CD4-positive, alpha-beta memory T cell (primary cell): ENCODE measurements at places on chromosomes 2 and 18.
A peak's percentile ranks its signal among the peaks of the same experiment; 100 is the strongest.

DNA sequence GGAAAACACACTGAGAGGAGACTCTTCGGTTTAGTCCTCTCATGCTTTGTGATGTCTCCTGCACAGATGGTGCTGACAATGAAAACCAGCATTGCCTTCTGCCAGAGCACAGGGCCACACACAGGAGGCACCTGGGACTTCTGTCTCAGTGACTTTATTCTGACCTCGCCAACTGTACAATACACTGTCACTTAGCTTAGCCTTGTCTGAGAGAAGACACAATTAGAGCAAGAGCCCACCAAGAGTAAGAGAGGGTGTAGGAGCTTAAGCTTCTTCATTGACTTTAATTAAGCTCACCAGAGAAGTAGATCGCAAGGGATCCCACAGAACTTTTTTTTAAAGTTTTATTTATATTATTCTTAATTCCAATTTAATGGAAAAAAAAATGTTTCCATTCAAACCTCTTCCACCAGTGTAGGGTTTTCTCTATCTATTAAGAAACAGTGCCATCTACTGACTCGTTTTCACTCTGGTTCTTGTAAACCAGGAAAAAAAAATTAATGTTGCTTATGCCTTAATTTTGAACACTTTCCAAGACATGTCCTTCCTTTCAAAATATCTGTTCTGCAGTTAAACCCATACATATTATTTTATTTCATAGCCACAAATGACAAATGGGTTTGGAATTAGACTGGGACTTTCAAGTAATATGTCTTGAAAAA, 42.4 kb upstream of the DDX18 start:
- DNase-seq: no peak

GRCh38 chr2:212811921-212812320, 273.3 kb upstream of the ERBB4 start:
- no peak for DNase-seq

GRCh38 chr2:27727257-27727656, 44.3 kb upstream of the MRPL33 start:
- DNase-seq: no peak

- no peak for DNase-seq
Observed at GRCh38 chr2:223797811-223798721, 39.3 kb downstream of the AP1S3 start.

DNA sequence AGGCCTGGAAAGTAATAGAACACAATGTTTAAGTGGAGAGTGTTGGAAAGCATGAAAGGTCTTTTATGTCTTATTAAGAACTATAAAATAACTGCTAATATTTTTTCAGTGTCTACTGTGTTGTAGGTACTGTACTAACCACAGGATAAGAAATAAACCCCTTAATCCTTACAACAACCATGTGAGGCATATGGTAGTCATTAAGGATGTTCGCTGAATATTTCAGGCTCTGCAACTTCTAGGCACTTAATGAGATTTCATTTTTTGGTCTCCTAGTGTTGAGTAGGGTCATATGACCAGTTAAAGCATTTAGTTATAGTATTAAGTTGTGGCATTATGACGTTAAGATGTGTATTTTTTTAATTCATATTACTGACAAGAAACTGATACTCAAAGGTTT, 346.6 kb upstream of the KCNH7 start:
- no peak for DNase-seq

DNA sequence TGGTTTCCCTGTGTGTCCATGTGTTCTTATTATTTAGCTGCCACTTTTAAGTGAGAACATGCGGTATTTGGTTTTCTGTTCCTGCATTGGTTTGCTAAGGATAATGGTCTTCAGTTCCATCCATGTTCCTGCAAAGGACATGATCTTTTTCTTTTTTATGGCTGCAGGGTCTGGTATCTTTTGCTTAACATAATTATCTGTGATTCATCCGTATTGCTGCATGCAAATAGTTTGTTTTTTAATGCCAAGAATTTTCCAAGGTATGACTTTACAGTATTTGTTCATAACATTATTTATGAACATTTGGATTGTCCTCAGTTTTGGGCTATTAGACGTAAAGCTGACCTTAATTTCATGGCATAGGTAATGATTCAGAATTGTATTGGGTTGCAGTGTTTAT, 17.8 kb downstream of the GIGYF2 start:
- no peak for DNase-seq

DNA sequence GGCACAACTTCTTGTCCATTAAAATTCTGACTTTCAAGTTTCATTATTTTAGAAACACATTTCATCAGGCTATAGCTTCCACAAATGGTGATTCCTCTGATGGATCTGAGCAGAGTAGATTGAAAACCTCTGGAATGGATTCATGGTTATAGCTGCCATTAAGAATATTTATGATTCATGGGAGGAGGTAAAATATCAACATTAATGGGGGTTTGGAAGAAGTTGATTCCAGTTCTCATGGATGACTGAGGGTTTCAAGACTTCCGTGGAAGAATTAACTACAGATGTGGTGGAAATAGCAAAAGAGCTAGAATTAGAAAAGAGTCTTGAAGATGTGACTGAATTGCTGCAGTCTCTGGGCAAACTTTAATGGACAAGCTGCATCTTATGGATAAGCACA, 797.4 kb downstream of the SUCLG1 start:
- DNase-seq: no peak

- no peak for DNase-seq
Observed at GRCh38 chr2:149329068-149329467, 1.3 kb upstream of the LYPD6 start.

GRCh38 chr2:15259356-15259756, 301.8 kb downstream of the NBAS start:
- DNase-seq: no peak

GRCh38 chr2:216519154-216519762, 20.6 kb downstream of the RPL37A start:
- DNase-seq: peak; percentile 14

DNA sequence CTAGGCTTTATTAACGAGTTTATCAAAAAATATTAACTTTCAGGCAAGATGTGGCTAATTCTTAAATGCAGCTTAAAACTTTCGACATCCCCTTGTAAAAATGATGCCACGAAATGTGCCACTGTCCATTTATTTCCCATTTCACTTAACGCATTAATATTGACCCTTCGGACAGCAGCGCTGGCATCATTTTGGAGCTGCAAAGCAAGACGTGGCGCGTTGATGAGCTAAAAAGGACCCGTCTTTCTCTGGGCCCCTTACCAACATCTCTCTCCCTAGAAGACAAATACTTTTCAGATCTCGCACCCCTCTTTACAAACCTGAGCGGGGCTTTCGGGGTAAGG, 367.9 kb downstream of the MTX2 start:
- DNase-seq: no peak

GRCh38 chr2:232529806-232530547, 4.0 kb downstream of the CHRND start:
- no peak for DNase-seq

GRCh38 chr18:12599966-12600365, 57.9 kb downstream of the SPIRE1 start:
- DNase-seq: no peak

- DNase-seq: no peak
Observed at GRCh38 chr2:74006459-74006858, 21.7 kb downstream of the TET3 start.

DNA sequence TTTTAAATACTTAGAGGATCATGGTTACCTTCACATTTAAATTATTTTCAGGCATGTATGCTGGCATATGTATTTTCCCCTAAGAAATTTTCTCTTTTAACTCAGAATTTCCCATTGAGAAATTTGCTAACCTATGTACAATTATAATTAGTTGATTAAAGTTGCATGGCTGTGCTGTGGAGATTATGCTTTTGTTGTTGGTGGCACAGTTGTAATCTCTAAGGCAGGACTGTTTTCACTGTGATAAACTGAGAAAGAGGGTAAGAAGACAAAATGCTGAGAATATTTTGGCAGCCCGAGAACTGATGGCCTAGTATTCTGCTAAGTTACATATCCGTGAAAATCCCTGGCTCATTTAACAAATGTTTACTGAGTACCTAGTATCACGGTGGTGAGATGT, 1.4 kb downstream of the VRK2 start:
- no peak for DNase-seq

DNA sequence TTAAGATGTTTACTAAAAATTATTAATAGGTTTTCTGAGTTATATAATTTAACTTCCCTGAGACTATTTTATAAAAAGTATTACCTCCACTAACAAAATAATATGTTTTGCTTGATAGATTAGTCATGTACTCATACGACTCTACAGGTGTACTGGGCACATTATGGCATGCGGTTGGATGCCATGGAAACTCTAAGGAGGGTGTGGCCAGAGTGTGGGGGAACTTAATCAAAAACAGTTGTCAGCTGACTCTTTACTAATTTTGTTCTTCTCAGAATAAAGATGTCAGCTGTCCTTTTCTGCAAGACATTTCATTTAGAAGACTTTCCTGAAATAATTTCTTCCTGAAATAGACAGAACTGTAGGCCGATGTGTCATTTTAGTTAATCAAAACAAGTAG, 228.3 kb upstream of the SIX3 start:
- DNase-seq: no peak

GRCh38 chr2:231235217-231235616, 36.8 kb downstream of the ARMC9 start:
- no peak for DNase-seq

- DNase-seq: peak; percentile 70
Observed at GRCh38 chr2:38653715-38654527, 12.0 kb upstream of the GALM start.

DNA sequence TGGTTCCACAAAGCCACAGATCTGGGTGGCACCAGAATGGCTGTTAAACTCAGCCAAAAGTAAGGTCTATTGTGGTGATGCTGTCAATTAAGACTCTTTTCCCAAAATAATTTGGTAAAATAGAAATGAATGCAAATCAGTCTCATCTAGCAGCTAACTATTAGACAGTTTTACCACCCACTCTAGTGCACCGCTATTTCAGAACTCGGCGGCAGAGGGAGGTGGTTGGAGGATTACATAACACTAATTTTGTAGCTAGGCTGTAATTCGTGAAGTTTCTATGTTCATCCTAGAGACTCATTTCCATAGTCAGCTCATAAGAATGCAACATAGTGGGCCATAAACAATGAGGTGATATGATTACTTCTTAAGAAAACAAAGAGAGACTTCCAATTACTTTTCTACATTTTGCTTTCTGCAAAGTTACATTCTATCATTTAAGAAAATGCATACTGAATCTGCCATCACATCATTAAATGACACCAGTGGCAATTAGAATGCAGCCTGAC, 413.8 kb downstream of the FBXO15 start:
- DNase-seq: no peak

GRCh38 chr2:148675708-148676107, 31.2 kb downstream of the EPC2 start:
- DNase-seq: no peak

GRCh38 chr2:22902180-22902550, 482.8 kb upstream of the KLHL29 start:
- DNase-seq: no peak

- DNase-seq: no peak
Observed at GRCh38 chr2:197800091-197800490, 4.3 kb upstream of the PLCL1 start.

DNA sequence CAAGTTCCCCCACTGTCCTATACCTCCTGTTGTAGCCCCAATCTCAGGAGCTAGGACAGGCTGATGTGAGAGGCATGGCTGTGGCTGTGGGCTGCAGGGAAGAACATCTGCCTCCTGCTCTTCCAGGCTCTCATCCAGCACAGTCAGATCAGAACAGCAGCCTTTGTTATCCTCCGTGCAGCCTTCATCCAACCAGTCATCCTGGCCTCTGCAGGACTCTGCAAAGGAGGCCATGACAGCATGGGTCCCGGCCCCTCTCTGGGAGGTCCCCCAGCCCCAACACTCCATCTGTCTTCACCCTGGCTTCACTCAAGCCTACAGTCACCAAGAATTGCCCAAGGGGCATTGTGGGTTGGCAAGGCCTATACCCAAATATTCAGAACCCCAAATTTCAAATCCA, 223.2 kb upstream of the COPS8 start:
- no peak for DNase-seq

- DNase-seq: no peak
Observed at GRCh38 chr2:28287256-28287915, 105.3 kb upstream of the FOSL2 start.

DNA sequence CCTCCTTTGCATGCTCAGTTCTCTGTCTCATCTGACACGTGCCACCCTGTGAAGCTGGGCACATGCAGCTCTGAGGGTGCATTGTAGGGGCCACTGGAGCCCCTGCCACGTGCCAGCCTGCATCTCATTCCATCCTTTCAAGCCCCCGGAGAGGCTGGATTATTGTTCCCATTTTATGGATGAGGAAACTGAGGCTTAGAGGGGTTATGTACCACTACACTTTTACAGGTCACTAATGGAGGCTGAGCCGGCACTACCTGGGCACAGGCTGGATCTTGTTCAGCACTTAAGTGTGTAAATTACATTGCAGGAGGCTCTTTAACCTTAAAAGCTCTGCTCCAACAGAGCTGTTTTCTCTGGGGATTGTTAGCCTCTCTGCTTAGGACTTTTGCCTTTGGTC, 47.5 kb downstream of the KCNIP3 start:
- no peak for DNase-seq

GRCh38 chr2:201909348-201909747, 103.0 kb downstream of the CDK15 start:
- DNase-seq: no peak

GRCh38 chr18:51185075-51185474, 12.4 kb downstream of the MEX3C start:
- DNase-seq: no peak

DNA sequence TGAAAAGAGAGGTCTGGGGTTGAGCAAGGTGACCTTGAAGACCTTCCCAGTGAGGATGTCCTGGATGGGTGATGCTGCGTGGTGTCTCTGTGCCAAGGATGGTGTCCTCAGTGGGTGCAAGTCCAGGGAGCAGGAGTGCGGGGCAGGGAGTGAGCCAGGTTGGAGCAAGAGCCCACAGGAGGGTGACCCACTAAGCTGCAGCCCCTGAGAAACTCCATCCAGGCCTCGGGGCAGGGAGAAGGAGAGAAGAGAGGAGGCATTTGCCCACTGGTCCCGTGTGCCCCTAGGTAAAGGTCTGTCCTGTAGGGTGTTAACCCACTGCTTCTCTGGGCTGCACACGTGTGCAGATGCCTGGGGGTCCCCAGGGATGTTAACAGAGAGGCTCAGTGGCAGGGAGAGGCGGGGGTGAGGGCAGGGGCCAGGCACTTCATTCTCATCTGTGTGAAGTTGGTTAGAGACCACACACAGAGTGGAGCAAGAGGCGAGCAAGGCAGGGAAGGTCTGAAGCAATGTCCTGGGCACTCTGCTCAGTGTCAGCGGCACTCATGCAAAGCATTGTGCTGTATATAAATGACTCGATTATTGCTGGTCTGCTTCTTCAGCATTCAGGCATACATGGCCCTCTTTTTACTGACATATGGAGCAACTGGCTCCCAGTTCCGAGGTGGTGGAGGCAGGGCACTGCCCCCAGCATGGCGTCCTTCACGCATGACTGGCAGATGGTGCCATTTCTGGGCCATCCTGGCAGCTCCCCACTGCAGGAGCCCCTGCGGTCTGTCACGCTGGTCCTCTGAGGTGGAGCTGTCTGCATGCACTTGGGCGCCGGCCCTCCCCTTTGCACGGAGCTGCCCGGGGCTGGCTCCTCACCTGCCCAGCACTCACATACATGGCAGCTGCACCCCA, 117.2 kb upstream of the HS6ST1 start:
- DNase-seq: no peak
